Stimulated activated CD8-positive, alpha-beta memory T cell treated with anti-CD3 and anti-CD28 coated beads, Interleukin-7, amount 100 ng/mL, for 1 hour (primary cell): ENCODE measurements at places on chromosomes 7 and 10.

- DNase-seq = no peak
Measured at GRCh38 chr7:109126404-109127050, 556.9 kb downstream of the DNAJB9 start.

DNA sequence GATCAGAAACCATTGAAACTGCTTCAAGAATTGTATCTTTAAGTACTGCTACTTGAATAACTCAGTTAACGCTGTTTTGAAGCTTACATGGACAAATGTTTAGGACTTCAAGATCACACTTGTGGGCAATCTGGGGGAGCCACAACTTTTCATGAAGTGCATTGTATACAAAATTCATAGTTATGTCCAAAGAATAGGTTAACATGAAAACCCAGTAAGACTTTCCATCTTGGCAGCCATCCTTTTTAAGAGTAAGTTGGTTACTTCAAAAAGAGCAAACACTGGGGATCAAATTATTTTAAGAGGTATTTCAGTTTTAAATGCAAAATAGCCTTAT lies 14.7 kb downstream of the HNRNPA2B1 start:
- no peak for DNase-seq

- DNase-seq = no peak
Measured at GRCh38 chr7:38282081-38282480, 8.6 kb upstream of the TARP start.

DNA sequence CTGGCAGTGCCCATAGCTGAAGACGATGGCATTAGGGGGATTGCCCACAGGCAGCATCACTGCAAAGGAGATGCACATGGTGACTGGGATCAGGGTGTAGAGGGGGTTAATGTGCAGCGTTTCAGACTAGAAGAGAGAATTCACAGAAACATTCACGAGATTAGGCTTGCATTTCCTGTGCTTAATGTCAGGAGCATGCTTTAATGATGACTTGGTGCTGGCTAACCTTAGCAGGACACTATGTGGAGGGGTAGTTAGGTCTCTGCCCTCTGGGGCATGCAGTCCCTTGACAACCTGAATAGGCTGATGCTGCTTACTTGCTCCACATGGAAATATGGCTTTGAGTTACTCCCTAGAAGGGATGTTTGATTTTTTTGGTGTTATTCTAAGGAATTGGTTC lies 21.8 kb downstream of the STMP1 start:
- no peak for DNase-seq

DNA sequence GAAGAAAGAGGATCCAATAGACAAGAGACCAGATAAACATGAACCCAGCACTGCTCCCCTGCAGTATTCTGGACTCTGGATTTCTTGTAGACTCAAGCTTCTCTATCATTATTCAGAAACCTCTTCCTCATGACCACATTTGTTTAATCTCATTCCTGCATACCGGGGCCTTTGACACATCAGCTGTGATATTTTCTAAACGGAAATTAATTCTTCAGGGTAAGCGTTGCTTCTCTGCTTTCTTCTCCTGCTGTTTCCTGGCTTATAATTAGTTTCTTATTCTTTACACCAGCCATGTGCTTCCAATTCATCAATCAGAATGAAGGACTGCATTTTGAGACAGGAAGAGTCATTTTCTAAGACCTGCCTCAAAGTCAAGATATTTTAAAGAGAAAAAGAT lies 54.2 kb upstream of the TARP start:
- no peak for DNase-seq

GRCh38 chr10:57917019-57917418 lies 350.7 kb downstream of the IPMK start:
- DNase-seq = no peak

DNA sequence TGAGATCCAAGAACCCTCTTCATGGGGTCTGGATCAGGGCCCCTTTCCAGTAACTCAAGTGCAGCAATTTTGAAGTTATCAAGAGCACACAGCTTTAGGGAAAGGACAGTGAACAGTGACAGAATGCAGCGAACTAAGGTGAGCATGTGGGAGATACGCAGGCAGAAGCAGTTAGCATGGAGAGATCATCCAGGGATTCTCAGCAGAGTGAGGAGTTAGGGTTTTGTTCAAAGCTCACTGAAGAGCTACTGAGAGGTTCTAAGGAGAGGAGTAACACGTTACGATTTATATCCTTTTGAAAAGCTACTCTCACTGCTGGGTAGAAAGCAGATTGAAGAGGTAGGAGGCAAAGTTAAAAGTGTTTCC lies 83.6 kb upstream of the MPP7 start:
- DNase-seq = no peak

DNA sequence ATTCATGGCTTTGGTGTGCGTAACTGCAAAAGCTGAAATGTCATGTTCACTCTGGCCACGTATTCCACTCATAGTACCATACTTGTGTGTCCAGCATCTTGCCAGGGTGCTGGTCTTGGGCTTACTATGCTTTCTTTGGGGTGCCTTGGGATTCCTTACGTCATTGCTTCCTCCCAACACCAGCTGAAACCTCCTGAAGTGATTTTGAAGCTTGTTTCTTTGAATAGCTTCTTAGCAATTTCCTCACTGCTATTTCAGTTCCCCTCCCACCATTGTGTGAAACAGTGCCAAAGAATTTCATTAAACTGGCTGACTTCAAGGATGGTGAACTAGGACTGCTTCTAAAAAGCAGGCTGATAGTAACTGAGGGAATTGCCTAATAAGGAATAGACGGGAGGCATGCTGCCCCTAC lies 36.9 kb downstream of the ENTPD1 start:
- DNase-seq = no peak

DNA sequence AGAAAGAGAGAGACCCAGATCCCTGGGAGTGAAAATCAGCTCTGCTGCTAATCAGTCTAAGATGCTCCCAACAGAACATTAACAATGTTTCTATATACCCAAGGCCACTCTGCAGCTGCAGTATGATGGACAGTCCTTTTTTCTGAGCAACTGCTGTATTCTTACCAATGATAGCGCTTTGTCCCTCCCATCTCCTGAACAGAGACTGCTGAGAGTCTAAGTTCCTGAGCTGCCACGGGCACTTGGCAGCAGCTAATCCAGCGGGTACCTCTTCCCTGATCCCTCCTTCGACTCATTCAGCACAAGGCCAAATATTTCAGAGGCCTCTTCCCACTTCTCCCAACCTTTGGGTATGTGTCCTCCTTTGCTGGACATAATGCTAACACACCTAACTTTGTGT lies 7.7 kb downstream of the CPVL start:
- no peak for DNase-seq

DNA sequence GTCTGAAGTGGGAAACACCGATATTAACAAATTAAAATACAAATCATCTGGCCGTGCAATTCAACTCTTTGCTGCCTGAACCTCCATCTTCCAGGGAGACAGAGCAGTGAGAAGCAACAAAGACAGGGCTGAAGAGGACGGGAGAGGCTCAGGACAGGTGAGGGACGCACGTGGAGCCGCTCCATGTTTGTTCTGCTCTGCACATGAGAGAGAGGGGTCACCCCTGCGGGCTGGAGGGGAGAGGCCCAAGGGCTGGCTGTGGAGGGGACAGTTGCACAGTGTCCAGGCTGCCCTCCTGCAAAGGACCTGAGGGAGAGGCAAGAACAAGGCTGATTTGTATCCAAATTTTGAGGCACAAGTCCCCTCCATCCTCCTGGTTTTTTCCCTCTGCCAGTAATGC lies 41.7 kb downstream of the COBL start:
- no peak for DNase-seq

DNA sequence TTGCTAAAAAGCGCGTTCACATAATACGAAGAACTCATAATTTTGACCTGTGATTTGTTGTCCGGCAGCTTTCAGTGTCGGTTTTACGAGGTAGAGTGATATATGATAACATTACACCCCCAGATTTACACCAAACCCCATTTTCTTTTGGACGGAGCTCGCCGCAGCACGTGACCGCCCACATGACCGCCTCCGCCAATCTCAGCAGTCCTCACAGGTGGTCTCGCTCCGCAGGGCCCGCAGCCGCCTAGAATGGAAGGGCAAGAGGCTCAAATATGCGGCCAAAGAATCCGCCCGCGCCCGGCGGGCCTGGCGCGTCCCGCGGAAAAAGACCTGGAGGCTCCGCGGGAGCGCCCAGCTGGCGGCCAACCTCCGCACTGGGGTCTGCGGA lies at the start of gene HOXA7:
Gene HOXA7, minus strand, starts transcription at position 168 of the 391 bp plus-strand sequence. Its CDS starts 130 bp downstream, at position 38.
- DNase-seq = no peak

DNA sequence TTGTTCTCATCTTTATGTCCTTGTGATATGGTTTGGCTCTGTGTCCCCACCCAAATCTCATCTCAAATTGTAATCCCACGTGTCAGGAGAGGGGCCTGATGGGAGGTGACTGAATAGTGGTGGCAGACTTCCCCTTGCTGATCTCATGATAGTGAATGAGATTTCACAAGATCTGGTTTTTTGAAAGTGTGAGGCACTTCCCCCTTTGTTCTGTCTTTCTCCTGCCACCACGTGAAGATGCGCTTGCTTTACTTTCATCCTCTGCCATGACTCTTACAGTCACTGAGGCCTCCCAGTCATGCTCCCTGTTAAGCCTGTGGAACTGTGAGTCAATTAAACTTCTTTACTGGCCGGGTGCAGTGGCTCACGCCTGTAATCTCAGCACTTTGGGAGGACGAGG lies 161.0 kb downstream of the HERPUD2 start:
- no peak for DNase-seq

GRCh38 chr7:139844779-139845442 lies 15.8 kb downstream of the TBXAS1 start:
- no peak for DNase-seq

DNA sequence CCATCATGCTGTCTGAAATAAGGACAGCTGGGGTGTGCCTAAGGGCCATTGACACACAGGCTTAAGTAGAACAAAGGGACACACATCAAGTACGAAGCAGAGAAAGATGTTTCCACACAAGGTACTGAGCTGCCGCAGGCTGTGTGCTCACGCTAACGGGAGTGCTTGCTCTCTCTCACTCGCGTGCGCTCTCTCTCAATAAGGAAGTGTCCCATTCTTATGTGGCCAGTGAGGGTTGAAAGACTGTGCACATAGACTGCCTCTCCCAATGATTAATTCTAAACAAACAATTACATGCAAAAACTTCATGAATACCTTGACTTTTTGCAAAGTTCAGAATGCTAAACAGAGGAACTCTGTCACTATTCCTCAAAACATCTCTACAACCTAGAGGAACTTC lies 29.9 kb downstream of the DCLRE1C start:
- no peak for DNase-seq

GRCh38 chr10:83536426-83536825 lies 602.9 kb upstream of the GHITM start:
- no peak for DNase-seq

- DNase-seq = no peak
Measured at GRCh38 chr7:150406567-150407421, 27.7 kb downstream of the ZNF775 start.

- no peak for DNase-seq
Measured at GRCh38 chr10:44478040-44478439, 93.1 kb upstream of the CXCL12 start.

- no peak for DNase-seq
Measured at GRCh38 chr7:78151229-78151628, 352.7 kb downstream of the PHTF2 start.

DNA sequence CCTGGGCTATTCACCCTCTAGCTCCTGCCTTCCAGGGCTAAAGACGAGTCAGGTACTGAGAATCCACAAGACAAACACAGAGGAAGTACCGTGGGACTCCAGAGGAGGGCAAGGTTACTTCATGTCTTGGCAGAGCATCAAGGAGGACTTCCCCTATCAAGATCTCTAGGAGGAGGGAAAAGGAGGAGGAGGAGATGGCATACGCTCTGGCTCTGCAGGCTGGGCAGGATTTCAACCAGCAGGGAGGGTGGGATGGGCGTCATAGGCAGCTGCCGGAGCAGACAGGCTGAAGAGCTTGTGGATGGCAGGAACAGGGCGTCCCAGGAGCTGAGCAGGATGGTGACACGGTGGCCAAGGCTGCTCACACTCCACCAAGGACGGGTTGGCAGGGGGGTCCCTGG lies 21.3 kb downstream of the MDH2 start:
- no peak for DNase-seq

- DNase-seq = no peak
Measured at GRCh38 chr10:16314259-16314658, 122.6 kb upstream of the PTER start.

DNA sequence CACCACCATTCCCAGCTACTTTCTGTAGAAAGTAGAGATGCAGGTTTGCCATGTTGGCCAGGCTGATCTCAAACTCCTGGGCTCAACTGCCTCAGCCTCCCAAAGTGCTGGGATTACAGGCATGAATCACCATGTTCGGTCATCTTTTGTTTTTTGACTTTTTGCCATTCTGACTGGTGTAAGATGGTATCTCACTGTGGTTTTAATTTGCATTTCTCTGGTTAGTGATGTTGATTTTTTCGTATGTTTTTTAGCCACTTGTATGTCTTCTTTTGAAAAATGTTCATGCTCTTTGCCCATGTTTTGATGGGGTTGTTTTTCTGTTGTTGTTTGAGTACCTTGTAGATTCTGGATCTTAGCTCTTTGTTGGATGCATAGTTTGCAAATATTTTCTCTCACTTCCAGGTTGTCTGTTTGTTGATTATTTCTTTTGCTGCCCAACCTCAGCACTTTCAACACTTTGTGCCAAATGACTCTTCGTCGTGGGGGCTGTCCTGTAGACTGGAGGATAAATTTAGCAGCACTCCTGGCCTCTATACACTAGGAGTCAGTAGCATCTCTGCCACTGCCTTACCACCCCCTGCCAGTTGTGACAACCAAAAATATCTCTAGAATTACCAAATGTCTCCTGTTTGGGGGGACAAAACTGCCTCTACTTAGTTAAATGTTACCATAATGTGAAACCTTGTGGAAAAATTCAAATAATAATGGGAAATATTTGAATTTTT lies 6.5 kb upstream of the CPED1 start:
- DNase-seq = no peak

GRCh38 chr10:4902571-4903011 lies 60.6 kb upstream of the AKR1C1 start:
- no peak for DNase-seq

- no peak for DNase-seq
Measured at GRCh38 chr10:5078547-5079180, 15.6 kb upstream of the AKR1C3 start.

- no peak for DNase-seq
Measured at GRCh38 chr7:92708111-92709042, 118.2 kb upstream of the FAM133B start.

- DNase-seq = no peak
Measured at GRCh38 chr10:69839696-69840345, 38.1 kb downstream of the COL13A1 start.

GRCh38 chr10:33301097-33301789 lies 33.2 kb downstream of the NRP1 start:
- DNase-seq = no peak

DNA sequence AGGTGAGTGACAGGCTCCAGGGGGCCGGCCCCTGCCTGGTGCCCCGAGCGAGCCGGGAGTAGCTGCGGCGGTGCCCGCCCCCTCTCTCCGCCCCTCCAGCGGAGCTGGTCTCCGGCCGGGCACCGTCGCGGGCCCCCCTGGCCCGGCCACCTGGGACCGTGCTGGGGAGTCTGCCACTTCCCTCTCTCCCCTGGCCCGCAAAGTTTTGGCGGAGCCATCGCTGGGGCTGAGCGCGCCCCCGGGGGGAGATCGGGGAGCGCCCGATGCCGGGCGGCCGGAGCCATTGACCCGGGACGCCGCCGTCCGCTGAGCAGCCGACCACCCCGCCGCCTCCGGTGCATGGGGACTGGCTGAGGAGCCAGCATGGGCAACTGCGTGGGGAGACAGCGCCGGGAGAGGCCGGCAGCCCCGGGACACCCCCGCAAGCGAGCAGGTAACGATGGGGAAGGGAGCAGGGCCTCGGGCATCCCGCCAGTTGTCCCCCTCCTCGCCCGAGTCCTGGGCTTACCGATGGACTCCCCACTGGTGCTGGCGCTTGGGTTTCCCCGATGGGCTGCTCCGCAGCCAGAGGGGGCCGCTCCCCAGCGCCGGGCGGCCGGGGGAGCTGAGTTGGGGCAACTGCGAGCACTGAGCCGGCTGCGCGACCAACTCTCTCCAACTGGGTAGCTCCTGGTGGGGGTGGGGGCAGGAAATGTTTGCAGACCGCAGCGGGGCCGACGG lies at the start of gene UBTD1:
Gene UBTD1, plus strand, starts transcription at position 84 of the 720 bp plus-strand sequence. Its CDS starts 280 bp downstream, at position 364.
- no peak for DNase-seq
